Suppressor macrophage (primary cell): ENCODE measurements at places on chromosomes 3 and 15.

GRCh38 chr3:49554633-49555265, 472 bp downstream of the BSN start:
- no peak for DNase-seq

- DNase-seq, result no peak
These were observed 3.4 kb downstream of the CD96 start for GRCh38 chr3:111545349-111545748.

GRCh38 chr15:70576276-70576675, 187.1 kb downstream of the UACA start:
- no peak for DNase-seq

- DNase-seq, result no peak
These were observed 219.6 kb downstream of the THSD4 start for GRCh38 chr15:71334873-71335272.

GRCh38 chr3:58104712-58105111, 96.5 kb downstream of the FLNB start:
- DNase-seq, result no peak

- DNase-seq, result no peak
These were observed 368.2 kb downstream of the GABRG3 start for GRCh38 chr15:27339138-27339537.

GRCh38 chr3:10599444-10599843, 94.1 kb upstream of the ATP2B2 start:
- DNase-seq, result no peak

- no peak for DNase-seq
These were observed 57.5 kb upstream of the GCNT3 start for GRCh38 chr15:59553879-59554735.

DNA sequence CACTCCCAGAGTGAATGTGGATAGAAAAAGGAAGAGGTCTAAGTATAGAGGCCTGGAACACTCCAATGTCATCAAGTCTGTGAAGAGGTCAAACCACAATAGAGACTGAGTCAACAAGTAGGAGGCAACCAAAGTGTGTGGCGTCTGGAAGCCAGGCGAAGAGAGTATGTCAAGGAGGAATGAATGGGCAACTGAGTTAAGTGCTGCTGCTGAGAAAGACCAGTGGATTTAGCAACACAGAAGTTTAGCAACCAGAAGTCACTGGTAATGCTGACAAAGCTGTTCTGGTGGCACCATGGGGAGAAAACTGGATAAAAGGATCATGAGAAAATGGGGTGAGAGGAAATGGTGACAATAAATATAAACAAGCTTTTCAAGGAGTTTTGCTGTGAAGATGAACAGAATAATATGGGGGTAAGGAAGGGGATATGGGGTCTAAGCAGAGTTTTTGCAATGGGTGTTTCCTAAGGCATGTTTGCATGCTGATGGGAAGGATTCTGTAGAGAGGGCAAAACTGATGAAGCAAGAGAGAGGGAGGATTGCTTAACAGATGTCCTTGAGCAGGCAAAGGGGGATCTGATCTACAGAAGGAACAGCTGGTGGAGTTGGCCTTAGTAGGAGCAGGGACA, 38.4 kb downstream of the PCOLCE2 start:
- peak; percentile 97 for DNase-seq

DNA sequence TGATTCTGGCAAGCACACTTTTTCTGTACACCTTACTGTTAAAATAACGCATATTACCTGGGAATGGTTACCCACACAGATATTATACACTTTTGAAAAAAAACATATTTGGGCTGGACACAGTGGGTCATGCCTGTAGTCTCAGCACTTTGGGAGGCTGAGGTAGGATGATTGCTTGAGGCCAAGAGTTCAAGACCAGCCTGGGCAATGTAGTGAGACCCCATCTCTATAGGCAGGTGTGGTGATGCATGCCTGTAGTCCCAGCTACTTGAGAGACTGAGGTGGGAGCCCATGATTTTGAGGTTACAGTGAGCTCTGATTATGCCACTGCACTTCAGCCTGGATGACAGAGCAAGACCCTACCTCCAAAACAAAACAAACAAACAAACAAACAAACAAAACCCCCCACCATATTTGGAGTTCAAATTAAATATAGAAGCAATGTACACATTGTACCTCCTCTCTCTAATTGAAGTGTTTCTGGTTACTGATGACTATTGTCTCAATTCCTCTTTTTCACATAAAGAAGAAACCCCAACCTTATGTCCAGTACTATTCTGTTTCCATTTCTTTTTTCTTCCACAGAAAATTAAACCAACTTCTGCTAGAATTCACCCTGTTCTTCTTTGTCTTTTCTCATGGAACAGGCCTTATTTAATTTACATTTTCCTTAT, 152.6 kb upstream of the UMPS start:
- no peak for DNase-seq

DNA sequence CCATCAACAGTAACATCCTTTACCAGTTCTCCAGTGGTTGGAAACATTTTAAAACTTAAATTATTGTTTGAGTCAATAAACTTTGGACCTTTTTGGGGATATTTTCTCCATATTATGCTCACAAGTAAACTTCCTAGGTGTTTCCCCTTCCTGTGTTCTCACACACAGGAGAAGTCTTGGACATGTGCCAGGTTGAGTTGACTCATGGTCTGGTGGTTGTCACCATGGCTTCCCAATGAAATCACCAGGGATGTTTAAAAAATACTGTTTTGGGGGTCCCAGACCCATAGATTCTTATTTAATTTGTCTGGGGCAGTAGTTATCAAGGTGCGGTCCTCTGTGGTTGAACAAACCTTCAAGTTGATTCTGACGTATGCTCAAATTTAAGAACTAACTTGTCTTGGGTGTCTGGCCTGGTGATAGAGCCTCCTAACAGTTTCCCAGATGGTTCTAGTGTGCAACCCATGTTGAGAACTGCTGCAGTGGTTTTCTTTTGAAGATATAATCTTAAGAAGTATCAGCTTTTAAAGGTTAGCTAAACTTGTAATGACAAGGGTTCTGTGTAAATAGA, 291.8 kb downstream of the EDEM1 start:
- DNase-seq, result peak; percentile 73

DNA sequence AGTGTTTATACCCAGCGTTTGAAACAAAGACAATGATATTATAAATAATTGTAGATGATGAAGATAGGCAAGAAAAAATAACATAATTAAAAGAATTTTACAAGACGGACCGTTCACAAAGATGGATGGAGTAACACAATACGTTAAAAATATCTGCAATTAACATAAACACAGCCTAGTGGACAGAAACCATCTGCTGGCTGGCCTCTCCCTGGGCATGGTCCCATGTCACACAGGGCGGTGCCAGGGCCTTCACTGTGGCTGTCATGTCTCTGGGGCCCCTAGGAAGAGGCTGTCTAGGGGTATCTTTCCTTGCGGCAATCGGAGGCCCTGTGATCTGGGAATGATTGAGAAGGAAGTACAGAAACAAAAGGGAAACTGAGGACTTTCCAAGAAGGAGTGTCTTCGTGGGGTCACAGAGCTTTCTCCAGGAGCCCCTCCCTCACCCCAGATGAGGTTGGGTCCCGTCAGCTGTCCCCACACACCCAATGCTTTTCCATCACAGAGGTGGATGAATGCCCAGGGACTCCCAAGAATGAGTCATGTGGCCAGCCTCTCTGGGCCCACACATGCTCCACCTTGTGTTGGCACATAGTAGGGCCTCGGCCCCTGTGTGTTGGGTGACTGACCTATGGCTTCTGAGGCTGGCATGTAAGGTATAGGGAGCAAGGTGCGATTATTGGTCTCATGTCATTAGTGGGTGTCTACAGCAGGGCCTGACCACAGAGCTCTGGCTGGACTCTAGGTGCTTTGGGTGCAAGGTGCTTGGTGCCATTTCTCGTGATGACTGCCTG, 87.1 kb downstream of the DNAJB8 start:
- no peak for DNase-seq

DNA sequence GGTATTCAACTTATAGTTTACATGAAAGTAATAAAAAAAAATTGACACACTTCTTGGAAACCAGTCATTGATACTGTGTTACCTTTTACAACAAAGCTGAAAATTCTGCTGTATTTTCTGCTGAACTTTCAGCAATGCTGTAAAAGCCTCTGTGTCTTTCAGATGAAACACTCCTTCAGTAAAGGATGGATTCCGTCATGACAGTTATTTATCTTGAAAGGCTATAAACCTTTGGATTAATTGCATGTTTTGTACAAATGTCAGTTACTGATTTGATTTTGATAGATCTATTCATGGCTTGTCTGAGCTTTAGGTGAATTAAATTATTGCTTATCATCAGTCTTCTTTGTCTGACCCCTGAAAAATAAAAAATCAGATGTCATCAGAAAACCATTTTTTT, 355.1 kb downstream of the NAALADL2 start:
- DNase-seq, result no peak

DNA sequence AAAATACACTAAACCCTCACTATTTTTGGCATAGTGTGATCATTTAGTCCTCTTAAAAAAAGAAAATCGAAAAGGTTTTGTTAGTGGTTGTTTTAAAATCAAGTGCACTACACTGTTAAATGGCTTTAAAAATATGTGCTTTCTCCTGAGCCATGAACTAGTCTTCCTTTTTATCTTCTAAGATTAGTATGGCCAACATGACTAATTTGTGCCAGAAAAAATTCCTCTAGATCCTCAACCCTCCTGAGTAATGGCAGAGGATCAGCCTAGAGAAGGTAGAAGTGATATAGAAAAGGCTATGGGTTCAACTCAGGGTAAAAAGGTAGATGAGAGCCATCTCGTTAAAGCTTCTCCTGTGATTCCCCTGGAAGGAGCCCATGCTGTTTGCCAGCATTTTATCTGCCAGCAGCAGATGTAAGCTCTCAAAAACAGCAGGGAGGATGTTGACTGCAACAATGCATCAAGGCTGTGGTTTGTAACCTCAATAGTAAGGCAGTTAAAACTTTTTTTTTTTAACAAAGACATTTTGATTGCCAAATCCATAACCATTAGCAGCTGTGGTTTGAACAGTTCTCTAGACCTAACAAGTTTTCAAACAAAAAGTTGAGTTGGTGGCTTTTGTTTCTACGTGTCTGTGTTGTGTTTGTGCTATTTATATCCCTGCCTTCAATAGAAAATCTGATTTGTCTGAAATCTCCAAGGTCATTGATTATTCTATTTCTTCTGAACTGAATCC, 30.2 kb upstream of the ZNF609 start:
- DNase-seq, result no peak

DNA sequence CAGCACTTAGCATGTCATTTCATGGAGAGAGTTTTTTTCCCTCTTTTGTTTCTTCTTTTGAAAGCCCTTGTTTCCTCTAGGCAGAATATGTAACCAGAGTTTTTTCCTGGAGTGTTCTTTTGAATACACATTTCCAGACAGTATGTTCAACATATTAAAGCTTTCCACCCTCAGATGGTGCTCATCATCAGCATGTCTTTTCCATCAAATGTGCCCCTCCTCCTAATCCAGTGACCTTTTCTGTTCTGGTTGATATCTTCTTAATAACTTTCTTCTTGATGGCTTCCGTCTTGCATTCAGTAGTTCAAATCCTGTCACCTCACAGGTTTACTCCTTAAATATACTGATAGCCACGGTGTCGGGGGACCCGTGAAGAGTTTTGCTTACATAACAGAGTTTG, 78.6 kb downstream of the FNDC3B start:
- DNase-seq, result no peak

- DNase-seq, result peak; percentile 67
These were observed 4.4 kb upstream of the CLDN11 start for GRCh38 chr3:170414202-170414663.

- DNase-seq, result no peak
These were observed at the start of gene TIMP4 for GRCh38 chr3:12158387-12159226. TSS of gene TIMP4 (minus strand) at chr3:12158912. CDS start at chr3:12158840, 72 bp downstream.

GRCh38 chr3:15512166-15512565, 9.3 kb downstream of the COLQ start:
- DNase-seq, result peak; percentile 60

DNA sequence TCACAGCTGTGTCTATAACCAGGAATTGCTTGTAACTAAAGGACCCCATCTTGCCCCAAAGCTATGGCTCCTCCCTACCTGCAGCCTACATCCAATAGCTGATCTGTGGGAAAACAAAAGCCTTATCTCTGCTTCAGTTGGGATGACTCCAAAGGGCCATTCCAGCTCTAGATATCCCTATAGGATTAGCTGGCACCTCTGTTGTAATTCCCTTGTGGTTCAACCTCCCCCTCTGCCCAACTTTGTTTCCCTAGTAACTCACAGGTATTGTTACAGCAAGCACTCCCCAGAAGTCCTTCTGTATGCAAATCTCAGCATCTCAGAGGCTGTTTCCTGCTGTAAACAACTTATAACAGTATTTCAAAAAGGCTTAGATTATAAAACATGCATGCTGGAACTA, 478.6 kb downstream of the AGBL1 start:
- no peak for DNase-seq

DNA sequence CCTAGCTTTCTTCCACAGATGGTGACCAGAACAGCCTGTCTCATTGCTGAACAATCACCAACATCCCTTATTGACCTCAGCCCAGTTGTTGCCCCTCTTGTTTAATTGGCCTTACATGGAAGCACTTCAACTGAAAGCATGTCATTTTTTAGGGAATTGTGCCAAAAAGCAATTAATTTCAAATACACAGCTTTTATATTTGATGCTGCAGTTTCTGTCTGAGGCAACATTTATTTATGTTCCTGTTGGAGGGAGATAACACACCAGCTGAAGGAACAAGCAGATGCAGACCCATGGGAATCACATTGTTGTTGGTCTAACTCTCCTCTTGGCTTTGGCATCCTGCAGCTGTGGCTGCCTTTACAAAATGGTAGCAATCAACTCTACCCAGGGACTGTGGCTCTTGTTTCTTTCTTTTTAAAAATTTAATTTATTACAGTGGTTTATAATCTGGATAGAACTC, 498.1 kb upstream of the RGMA start:
- no peak for DNase-seq

DNA sequence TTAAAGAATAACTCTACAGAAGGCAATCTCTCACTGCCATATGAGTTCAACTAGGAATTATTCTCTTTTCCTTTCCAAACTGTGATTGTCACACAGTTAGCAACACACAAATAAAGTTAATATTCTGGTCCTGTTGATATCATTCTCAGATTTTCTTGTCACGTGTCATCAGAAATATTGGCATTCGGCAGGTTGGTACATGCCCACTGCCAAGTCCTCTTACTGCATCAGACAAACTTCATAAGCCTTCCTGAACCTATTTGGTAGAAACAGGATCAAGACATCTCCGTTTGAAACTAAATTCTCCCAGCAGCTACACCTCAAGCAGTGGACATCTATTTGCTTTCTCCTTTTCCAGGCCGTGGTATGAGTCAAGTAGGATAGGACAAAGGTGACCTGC, 177.9 kb upstream of the SOX2 start:
- no peak for DNase-seq

DNA sequence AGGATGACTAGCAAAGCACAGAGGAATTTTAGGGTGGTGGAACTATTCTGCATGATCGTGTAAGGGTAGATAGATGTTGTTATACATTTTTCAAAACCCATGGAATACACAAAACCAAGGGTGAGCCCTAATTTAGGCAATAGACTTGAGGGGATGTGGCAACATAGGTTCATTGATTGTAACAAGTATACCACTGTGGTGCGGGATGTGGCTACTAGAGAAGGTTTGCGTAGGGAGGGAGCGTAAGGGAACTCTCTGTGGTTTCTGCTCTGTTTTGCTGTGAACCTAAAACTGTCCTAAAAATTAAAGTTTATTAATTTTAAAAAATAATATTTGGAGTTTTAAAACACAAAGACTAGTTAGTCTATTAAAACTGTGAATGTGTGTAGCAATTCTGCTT, 202.8 kb downstream of the PLCL2 start:
- no peak for DNase-seq
